IMR-90 (cell line): ENCODE measurements at places on chromosomes 13 and 19. TPM values are rescaled to one million over a fixed set of nuclear protein-coding genes. Genes with fewer than 3 reads are reported as not detected.
A peak's percentile ranks its signal among the peaks of the same experiment; 100 is the strongest.

- no peak for DNase-seq
These were observed 868.9 kb upstream of the SLC10A2 start for GRCh38 chr13:103935117-103935516.

DNA sequence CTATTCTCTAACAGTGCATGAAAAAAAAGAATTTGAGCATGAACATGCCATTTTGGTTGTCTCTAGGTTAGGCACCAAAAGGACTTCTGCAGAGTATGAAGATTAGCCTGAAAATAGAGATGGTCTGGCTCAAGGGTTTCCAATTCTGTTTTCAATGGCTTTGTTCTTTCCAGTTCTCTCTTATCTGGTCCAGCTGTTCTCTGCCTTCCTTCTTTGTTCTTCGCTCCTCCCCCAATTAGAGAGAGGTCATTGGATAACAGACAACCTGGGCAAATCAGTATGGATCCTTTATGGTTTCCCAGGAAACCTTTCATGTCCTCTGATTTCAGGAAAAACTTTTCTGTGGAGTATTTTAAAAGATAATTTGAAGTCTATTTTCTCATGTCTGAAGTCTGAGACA is 623.4 kb downstream of the PCDH17 start:
- DNase-seq = no peak

IFNL1 gene
- polyA plus RNA-seq = not detected in 2 replicates

- no peak for DNase-seq
These were observed at the start of gene CLDN10 for GRCh38 chr13:95552539-95553441. Gene CLDN10, plus strand, starts transcription at chr13:95552720. Its CDS starts 34 bp downstream, at chr13:95552754.

- DNase-seq = no peak
These were observed 522.6 kb downstream of the RFC3 start for GRCh38 chr13:34340534-34340933.

TNFSF11 gene
- not detected in 2 replicates for polyA plus RNA-seq

- DNase-seq = peak; percentile 18
These were observed 2.8 kb downstream of the ZNF749 start for GRCh38 chr19:57437931-57438330.

- DNase-seq = no peak
These were observed 18.8 kb upstream of the RANBP3 start for GRCh38 chr19:5996623-5997320.

GIPC3 gene
- polyA plus RNA-seq = 0.36 and 0.42 TPM in 2 replicates

TSSK6 gene
- 2.0 and 2.2 TPM in 2 replicates for polyA plus RNA-seq

GRCh38 chr19:49019242-49019932 is 2.5 kb upstream of the LHB start:
- DNase-seq = peak; percentile 17

GRCh38 chr13:93959796-93960533 is 519.5 kb downstream of the DCT start:
- DNase-seq = peak; percentile 46

LSM14A gene
- 54.8 and 66.1 TPM in 2 replicates for polyA plus RNA-seq

- DNase-seq = no peak
These were observed 405.8 kb downstream of the FGF9 start for GRCh38 chr13:22076658-22077057.

CYP4F8 gene
- polyA plus RNA-seq = not detected in 2 replicates

DNA sequence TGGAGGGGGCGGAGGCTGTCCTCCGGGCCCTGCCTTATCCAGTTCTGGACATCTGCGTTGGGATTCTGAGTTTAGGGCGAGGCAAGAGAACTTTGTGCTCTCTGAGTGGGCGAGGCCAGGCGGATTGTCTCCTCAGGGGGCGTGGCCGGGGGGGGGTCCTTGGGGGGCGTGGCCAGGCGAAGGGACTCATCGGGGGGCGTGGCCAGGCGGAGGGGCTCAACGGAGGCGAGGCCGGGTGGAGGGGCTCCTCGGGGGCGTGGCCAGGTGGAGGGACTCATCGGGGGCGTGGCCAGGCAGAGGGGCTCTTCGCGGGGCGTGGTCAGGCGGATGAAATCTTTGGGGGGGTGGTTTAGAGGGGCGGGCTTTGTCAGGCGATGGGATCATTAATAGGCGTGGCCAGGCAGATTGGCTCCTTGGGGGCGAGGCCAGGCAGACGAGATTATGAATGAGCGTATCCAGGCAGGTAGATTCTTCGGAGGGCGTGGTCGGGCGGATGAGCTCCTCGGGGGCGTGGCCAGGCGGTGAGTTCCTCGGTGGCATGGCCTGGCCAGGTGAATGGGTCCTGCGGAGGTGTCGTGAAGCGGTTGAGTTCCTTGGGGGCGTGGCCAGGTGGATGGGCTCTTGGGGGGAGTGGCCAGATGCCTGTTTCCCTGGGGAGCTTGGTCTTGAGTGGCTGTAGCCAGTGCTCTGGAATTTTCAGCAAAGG is 10.3 kb upstream of the CACNG7 start:
- DNase-seq = no peak

CGB2 gene
- not detected in 2 replicates for polyA plus RNA-seq
